Stimulated activated CD4-positive, alpha-beta T cell treated with anti-CD3 and anti-CD28 coated beads, Interleukin-1b, Interleukin-23, amount 100 ng/mL, for 1 hour (primary cell): ENCODE measurements at places on chromosomes 5 and 9.

DNA sequence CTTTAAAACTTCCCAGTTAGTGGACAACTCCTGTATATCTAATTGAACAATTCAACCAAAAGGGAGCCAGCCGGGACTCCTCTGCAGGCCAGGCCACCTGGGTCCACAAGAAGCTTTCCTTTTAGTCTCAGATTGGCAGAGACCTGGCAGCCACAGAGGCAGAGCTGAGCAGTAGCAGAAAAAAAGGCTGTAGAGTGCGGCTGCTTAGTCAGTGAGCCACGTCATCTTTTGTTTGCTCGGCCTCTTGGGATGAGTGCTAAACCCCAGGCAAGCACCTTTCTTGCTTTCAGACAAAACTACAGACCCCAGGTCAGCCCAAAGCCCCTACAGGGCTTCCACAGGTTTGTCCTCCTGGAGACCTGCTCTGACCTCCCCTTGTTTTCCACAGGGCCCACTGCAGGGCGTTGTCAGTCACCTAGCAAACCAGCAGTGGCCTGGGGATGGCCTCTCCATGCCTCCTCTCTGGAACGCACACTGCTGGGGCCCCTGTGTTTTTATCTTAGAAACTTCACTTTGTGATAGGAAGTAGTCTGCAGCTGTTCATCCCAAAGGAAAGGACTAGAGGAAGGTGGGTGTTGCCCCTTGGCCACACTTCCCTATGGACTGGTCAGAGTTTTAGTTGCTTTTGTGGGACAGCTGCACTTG is 49.9 kb downstream of the SHB start:
- no peak for DNase-seq

GRCh38 chr5:135569755-135570452 is 8.9 kb downstream of the CXCL14 start:
- no peak for DNase-seq

GRCh38 chr9:840343-840742 is 1.2 kb upstream of the DMRT1 start:
- no peak for DNase-seq

DNA sequence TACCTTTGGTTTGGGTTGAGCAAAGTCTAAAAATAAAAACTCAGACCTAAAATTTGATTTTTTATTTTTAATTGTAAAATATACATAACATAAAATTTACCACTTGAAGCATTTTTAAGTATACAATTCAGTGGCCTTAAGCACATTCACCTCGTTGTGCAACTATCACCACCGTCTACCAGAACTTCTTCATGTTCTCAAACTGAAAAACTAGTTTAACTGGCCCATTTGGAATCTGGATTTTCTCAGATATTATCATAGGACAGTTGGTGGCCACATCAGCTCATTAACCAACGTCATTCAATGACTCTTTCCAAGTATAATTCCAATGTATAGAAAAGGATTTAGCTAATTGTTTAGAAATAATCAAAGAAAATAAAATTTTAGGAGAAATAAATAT is 319.3 kb downstream of the TLE1 start:
- no peak for DNase-seq

DNA sequence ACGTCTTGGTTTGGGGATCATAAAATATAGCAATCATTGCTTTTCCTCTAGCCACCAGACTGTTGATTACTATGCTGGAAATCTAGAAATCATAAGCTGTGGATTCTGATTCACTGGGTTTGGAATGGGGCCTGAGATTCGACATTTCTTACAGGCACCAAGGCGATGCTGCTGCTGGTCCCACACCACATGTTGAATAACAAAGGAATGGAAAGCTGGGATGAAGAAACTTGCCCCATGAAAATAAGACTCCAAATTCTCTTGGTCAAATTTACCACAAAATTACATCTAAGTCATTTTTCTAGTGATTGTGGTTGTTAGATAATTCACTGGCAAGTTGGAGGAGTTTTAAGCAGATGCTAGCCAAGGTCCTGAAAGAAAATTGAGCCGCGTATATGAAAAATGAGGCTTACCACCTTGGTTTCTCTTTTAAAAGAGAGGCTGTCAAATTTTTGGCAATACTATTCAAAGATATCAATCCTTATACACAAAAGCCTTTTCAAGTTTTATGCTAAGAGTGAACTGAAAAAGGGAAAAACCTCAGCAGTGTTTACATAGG is 23.0 kb upstream of the MEIKIN start:
- no peak for DNase-seq

DNA sequence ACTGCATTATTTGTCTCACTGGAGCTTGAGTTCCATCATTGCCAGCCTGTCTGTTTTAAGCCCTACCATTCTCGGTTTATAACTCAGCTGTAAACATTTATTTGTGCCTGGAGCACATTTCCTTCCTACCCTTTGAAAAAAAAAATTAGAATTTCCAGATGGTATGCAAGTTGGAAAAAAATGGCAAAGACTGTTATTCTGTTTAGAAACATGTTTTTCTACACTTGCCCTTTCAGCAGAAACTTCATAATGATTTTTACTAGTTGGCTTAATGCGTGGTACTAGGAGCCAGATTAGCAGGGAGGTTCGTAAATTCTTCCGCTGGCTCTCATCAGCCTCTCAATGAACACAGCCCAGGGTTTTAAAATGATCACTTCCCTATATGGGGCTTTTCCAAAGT is 238.8 kb upstream of the WWC1 start:
- DNase-seq: no peak

DNA sequence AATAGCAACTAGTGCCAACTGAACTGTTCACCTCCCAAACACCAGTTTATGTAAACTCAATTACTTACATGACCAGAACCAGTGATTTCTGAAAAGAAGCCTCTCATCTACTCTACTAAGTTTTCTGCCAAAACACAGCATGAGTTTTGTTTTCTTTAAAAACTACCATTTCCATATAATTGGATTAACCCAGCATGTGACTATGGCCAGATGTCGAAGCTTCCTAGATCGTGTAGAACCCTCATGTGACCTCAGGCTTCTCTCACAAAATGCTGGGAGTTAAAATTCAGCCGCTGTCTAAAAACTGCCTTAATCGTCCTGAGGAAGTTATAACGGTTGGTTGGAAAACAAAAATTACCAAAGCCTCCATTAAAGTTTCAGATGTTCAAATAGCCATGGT is 303.5 kb downstream of the IRX1 start:
- DNase-seq: no peak

DNA sequence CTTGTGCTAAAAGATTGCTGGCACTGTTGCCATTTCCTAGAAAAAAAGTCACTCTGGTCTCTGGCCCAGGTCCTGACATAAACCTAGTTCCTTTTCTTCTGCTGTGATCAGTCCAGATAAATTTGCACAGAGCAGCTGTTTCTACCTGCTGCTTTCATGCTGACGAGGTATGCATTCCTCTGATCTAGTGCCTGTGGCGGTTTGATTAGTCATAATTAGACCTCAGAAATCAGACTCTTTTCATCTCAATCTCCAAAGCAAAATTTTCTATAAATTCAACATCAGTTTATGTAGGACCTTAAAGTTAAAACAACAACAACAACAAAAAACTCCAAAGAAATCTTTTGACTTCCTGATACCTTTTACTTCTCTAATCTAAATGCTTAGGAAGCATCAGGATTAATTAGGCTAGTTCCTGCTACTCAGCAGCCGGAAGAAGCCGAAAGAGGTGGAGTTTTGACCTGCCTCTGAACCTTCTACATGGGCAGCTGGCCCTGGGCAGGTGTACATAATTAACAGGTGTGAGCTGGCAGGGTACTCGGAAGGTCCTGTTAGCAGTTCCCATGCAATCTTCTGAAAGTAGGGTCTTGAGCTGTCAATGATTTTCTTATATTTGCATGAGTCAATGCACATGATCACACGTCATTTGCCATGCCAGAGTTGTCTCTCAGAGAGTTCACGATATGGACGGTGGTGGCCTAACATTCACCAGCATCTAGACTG is 83.3 kb upstream of the CCDC112 start:
- no peak for DNase-seq

- DNase-seq: no peak
Measured at GRCh38 chr5:159341145-159341544, 10.9 kb upstream of the IL12B start.
